ENCODE measurements at places on chromosomes 4 and X.
A peak's percentile ranks its signal among the peaks of the same experiment; 100 is the strongest.

- DNase-seq: peak; percentile 34
Observed at GRCh38 chrX:46704767-46705386, 54.0 kb downstream of the SLC9A7 start.

DNA sequence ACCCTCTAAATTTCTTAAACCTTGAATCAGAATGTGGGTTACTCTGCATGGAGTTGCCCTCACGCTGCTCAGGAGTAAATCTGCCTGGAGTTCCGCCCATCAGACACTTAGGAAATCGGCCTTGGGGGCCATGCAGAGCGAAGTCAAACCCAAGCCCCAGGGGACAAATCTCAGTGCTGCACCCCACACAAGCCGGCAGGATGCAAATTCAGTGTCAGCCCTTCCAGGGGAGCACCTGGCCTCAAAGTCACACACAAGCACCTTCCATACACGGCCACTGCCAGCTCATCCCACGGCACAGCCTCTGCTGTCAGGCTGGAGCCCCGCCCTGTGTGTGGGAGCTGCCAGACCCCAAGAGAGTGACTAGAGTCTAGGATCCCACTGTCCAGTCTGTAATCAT, 27.4 kb downstream of the RNF212 start:
- no peak for DNase-seq

- peak; percentile 3 for DNase-seq
Observed at GRCh38 chrX:118353081-118353850, 7.4 kb downstream of the WDR44 start.

- peak; percentile 61 for DNase-seq
Observed at GRCh38 chrX:52082578-52082977, 13.6 kb upstream of the MAGED4B start.

GRCh38 chr4:151219091-151219490, 57.9 kb upstream of the PRSS48 start:
- DNase-seq: no peak

- DNase-seq: peak; percentile 63
Observed at GRCh38 chr4:37628977-37629609, 57.1 kb downstream of the RELL1 start.

DNA sequence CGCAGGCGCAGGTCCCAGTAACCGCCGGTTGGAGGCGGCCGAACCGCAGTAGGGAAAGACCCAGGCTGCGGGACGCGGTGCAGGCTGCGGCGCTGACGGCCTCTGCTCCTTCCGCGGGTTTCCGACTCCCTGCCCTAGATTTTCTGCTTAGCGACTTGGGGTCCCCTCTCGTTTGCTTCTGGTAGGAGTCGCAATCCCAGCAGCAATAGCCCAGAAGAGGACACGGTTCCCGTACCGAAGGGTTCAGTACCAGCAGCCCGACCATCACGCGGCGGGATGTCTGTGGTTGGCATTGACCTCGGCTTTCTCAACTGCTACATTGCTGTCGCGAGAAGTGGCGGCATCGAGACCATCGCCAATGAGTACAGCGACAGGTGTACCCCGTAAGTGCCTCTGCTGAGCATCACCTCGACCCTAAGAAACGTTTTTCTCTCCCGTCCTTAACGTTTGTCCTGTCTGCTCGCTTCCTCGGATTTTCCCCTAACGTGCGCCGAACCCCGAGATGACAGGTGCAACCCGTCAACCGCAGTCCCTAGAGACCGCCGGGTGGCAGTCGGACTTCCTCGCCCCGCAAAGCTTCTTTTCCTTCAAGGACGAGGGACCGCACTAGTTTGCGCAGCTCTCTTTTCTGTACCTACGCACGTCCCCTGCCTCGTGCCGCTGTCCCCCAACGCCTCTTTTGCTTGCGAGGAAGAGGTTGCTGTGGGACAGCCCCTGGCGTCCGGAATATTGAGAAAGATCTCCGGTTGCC, at the start of gene HSPA4L:
Gene HSPA4L (plus strand): TSS at position 48 of the 751 bp plus-strand sequence. CDS start 229 bp downstream, at position 277.
- DNase-seq: no peak

DNA sequence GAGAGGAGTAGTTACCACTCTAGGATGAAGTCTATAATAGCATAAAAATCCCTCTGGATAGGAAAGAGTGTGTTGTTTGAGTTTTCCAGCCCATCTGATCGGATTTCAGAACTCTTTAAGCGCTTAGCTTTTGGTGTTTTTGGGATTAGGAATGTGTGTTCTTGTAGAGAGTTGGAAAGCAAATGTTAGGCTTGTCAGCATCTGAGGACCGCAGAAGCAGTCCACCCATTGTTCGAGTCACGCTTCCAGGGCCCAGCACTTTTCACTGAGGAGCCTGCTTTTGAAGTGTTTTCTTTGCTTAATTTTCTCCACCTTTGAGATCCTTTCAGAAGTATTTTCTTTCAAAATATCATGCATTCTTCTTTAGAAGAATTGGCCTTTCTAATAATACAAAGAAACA, 306.2 kb downstream of the TENM3 start:
- peak; percentile 29 for DNase-seq

DNA sequence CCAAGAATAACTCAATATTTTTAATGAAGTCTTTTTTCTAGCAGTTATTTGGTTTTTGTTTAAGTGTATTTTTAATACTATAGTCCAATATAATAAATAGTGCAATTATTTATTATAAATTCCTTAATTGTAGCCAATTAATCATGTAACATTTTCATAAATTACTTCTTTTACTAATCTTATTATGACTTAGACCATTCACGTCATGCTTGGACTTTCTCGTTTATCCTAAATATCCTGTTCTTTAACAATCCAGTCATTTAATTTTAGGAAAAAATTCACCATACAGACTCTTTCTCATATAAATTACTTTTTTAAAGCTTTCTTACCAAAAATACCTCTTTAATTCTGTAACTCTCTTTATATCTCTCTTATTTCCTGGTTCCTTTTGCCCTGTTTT, 350.1 kb downstream of the AR start:
- DNase-seq: peak; percentile 1

GRCh38 chr4:119728692-119729593, 100.3 kb upstream of the PDE5A start:
- DNase-seq: no peak

- DNase-seq: no peak
Observed at GRCh38 chrX:132009350-132009749, 13.8 kb upstream of the STK26 start.

GRCh38 chrX:146615628-146616348, 193.8 kb upstream of the CXorf51B start:
- peak; percentile 0 for DNase-seq

GRCh38 chr4:170465429-170465828, 375.7 kb upstream of the AADAT start:
- DNase-seq: no peak

- no peak for DNase-seq
Observed at GRCh38 chrX:97605271-97605670, 721.6 kb downstream of the RPA4 start.

GRCh38 chrX:41688835-41689234, at the start of gene GPR34:
Gene GPR34, plus strand, starts transcription at chrX:41688973. Its CDS starts 6,661 bp downstream, at chrX:41695634.
- DNase-seq: no peak

- peak; percentile 6 for DNase-seq
Observed at GRCh38 chr4:69830560-69831269, 29.2 kb downstream of the SULT1E1 start.

DNA sequence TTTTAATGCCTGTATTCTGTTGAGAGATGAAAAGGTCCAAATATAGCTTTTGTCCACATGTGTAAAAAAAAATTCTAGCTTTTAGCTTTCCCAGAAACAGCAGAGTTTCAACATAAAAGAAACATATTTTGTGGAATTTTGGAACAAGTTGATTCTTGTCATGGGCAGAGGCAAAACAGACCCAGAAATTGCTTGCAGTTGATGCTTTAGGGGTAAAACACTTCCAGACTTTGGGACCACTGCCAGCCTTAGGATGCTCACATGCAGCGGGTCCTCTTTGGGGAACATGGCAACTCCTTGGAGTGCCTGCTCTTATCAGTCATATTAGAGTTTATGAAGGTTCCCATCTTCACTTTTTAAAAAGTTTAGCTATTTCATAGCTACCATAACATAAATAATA, 30.4 kb downstream of the DCLK2 start:
- no peak for DNase-seq

- DNase-seq: no peak
Observed at GRCh38 chrX:111010111-111010510, 85.9 kb upstream of the PAK3 start.

DNA sequence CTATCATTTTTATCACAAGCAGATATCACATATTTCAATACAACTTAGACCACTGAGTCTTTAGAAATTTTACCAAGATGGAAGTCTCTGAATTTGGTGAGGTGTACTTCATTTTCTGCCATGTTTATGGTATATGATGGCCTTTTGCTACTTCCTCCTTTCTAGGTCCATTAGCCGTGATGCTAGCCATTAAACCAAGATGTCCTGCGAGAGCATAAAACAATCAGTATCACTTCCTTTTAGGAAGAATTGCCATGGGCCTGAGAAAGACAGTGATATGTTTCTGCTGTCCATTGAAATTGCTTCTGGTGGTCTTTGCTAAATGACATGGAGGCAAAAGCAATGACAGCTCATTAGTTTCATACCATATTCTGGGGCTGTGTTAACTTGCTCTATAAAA, 1851.7 kb upstream of the IGFBP7 start:
- no peak for DNase-seq

DNA sequence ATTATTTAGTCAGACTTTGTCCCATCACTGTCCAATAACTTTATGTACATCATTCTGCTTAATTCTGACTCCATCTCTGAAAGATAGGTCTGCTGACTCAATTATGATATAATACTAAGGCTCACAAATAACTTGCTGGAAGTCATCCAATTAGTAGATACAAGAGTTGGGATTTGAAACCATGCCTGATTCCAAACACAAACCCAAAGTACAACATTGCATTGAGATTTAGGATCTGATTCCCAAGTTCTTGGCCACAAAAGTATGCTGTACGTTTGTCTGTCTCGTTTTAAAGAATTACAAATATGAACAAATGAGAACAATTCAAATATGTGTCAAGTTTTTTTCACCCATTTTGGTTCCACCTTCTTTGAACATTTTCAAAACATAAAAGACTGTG, 108.8 kb downstream of the AMELX start:
- DNase-seq: no peak

DNA sequence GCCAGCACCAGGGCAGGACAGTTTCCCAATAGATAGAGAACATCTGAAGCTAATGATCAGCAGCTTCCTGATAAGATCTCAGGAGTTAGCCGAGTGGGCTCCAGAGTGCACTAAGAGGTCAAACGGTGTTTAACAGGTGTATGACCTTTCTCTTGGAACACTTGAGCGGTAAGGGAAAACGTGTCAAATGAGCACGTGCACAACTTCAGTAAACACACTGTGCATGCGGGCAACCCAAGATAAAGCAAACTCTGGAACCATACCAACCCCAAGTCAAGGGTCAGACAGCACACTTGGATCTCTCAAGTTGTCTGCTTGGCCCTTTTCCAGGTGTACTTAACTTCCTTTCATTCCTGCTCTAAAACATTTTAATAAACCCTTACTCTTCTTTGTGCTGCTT, 1941.5 kb upstream of the PCDH10 start:
- DNase-seq: no peak

GRCh38 chr4:139898293-139898692, 232.7 kb downstream of the MGST2 start:
- no peak for DNase-seq

GRCh38 chr4:25970691-25971432, 56.8 kb downstream of the SMIM20 start:
- peak; percentile 21 for DNase-seq

DNA sequence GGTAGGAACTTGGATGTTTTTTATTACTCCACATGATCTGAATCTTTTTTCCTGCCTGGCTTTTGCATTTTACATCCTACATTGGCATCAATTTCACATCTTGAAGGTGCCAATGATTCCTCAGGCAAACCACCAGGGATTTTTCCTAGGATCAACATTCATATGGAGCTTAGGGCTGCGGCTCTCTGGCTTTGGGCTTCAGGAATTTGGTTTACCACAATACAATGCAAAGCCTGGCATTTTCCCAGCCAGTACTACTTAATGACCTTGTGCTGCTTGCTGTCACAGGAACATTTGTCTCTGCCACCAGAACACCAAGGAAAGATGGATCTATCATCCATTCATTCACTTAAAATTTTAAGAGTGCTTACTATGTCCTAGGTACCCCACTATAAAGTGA, 180.7 kb downstream of the PDGFC start:
- peak; percentile 97 for DNase-seq
